T-helper 2 cell (primary cell): ENCODE measurements at places on chromosomes 7 and 10.

DNA sequence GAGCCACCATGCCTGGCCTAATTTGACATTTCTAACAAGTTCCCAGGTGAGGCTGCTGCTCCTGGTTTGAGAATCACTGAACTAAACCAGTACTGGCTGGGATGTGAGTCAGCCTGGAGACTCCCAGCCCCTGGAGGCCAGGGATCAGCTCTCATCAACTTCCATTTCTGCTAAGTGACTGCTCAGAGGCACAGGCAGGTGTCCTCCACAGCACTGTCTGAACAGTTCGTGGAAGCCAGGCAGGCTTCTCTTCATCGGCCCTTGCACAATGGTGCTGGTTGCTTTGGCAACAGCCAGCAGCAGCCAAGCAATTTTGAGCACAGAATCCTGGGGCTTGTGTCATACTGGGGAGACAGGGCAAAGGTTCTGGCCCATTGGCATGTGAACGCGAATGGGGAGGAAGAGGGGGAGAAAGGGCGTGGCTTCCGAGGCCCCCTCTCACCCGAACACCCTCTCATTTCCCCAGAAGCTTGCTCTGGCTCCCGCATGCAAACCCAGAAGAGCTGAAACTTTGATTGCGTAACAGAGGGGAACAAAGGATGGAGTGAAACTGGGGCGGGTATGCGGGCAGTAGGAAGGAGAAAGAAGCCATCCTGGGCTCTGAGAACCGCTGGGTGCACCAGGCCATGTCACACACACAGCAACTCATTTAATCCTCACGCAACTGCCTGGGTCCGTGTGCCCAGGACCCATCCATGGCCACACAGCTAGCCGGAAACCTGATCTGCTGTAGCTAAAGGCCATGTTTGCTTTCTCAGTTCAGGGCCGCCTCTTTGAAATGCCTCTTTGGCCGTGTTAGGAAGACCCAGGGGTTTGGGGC, 9.0 kb upstream of the POR start:
- DNase-seq, result no peak

- DNase-seq, result no peak
These were observed 27.7 kb upstream of the DDIT4 start for GRCh38 chr10:72245949-72246525.

DNA sequence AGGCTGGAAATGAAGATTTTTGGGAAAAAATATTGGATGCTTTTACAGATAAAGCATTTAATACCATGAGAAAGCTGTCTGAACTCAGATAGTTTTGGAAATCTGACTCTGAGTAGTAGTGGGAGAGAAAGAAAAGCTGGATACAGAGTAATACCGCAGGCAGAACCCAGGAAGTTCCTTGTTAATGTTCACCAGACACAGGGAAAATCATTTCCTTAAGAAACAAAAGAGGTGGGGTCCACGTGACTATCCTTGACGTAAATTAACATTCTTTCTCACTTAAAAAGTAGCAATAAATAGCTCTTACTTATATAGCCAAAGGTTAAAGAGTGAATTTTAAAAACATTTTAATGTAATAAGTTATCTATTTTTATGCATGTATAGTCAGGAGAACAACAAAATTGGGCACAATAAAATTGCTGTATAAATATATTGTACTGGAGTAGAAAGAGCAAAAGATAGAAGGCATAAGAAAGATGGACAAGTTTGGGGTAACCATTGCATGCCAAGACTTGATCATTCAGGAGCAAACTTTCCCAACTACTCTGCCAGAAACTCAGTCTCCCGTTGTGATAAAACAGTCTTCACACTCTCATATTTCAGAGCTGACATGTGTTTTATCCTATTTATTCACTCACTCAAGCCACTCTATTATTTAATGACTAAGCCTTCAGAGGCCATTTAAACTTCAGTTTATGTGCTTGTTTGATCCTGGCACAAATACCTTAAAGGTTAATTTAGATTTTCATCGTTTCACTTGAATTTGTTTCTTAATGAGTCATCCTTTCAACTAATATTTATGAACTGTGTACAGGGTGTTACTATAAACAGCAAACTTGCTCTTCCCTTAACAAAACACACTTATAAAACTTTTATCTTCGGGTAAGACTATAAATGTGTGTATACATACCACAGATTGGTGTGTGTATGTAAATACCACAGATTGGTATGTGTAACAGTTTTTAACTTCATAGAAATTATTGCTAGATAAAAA, 143.1 kb downstream of the GNAI1 start:
- DNase-seq, result no peak

DNA sequence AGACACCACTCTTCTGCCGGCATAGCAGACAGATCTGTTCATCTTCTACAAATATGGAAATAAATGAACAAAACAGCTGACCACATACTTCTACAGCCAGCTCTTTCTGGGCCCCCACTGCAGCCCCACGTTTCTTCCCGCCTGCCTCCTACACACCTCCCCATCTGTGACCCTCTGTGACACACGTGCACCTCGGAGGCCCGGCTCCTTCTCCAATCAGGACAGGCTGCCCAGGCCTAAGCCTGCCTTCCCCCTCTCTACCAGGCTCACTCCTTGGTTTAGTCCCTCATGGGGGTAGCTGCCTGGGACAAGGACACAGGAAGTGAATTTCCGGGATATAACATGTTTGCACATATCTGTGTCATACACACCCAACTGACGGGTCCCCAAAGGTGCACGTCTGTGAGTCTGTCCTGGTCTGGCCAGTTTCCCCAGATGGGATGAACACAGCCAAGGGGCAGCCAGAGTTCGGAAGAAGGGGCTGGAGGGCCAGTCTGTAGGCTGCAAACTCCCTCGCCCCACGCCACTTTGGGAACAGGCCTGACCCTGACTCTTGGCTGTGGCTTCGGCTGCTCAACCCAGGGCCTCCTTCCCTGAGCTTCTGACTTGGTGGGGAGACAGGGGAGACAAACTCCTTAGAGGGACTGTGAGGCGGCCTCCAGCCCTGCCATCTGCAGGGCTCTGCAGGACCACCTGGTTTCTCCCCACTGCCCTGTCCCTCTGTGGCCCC, 30.3 kb downstream of the PITRM1 start:
- no peak for DNase-seq

DNA sequence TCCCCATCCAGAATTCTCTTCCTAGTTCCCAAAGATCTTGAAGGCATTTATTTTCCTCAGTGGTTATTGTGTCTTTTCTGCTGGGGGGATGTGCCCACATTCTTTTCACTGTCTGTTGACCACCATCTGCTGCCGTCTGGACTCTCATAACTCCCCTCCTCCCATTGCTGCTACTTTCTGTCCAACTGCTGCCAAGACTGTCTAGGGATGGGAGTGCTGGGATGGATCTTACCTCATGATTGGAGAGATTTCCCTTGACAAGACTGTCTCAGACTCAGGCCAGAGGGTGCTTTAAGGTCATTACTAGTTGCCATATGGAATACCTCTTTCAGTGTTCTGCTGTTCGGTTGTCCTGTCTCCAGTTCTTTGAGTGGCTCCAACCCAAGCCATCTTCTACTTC, 141.6 kb downstream of the C1GALT1 start:
- DNase-seq, result no peak

GRCh38 chr10:32951111-32951510, 6.9 kb downstream of the ITGB1 start:
- no peak for DNase-seq

DNA sequence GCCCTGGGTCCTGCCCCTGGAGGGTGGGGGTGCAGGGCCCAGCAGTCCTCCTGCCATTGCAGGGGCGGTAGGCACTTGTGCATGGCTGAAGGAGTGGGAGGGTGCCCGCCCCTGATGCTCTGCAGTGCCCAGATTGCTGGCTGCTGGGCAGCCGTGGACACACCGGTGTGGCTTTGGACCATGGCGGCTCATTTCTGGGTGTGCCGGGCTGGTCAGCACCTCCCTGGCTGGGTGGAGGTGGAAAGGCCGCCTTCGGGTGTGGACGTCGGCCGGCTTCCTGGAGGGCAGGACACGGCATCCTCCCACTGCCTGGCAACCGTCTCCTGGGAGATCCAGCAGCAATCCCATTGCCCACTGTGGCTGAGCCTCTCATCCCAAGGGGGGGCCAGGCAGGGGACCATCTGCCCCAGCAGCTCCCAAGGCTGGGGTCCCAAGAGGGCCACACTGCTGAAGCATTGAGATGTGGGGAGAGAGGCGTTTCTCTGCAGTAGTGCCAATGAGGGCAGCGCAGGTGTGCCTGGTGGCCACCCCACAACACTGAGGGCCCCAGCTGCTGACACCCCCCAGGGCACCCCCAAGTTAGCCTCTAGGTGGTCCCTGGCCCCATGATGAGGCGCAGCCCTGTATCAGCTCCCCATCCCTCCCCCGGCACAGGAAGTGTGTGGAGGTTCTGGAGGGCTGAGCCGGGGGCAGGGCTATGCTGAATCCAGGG, 12.9 kb downstream of the TTYH3 start:
- no peak for DNase-seq

GRCh38 chr10:35784751-35785150, 142.7 kb upstream of the FZD8 start:
- DNase-seq, result no peak

DNA sequence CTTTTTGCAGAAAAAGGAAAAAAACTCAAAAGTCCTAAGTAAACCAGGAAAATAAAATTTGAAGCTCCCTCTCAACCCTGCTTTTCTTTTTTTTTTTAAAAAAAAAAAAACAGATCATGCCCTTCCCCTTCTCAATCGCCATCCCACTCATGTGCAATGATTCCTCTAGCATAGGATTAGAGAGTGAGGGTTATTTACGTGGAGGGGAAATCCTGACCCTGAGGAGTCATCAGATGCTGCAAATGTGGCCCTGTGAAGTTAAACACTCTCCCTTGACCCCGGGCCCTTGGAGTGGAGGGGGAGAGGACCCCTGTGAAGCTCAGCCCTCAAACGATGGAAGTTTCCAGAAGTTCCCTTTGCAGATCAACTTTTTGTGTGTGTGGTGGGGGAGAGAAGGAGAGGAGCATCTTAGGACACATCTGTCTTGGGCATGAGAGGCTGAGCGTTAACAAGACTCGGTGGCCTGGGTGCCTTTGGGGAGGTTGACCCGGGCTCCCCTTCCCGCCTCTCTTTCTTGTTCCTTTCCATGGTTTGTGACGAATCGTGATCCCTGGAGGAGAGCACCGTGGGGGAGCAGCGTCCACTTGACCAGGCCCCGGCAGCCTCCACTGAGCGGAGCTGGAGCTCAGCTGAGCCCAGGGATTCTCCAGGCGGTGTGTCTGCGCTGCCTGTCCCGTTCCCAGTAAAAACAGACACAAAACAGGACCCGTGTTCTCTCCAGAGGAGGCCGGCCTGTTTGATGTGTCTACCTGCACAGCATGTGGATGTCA, 1.5 kb upstream of the SHH start:
- no peak for DNase-seq

- no peak for DNase-seq
These were observed 18.4 kb downstream of the TSPAN14 start for GRCh38 chr10:80472234-80473095.

DNA sequence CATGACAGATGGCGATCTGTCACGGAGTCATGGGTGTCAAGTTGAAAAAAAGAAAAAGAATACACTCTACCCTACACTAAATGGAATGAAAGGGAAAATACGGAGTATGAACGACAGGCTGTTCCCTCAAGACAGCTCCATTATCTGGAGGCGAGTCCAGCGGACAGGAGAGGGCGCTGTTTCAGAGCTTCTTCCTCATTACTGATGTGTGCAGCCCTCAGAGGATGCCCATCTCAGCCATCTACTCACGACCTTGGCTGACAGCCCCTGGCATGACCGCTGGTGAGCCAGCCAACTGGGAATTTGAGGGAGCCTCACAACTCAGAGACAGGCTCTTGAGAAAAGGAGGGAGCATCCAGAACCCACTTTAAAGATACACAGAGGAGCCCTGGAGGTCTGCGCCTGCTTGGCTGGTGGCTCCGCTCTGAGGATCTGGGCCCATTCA, 49.6 kb upstream of the SMNDC1 start:
- DNase-seq, result peak; percentile 44

DNA sequence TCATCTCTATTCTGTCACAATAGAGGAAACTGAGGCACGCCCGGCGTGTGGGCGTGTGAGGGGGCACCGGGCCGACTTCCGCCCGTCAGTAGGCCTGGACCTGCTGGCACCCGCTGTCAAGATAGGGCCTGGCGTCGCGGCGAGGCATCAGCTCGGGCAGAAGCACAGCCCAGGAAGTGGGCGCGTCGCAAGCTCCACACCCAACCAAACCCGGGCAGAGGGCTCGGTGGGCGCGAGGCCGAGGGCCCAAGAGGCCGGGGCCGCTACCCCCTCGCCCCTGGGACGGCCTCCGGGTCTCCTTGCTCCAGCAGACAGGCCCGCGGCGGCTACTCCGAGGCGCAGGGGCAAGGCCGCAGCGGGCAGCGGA, 91.2 kb downstream of the SPAG6 start:
- peak; percentile 7 for DNase-seq

DNA sequence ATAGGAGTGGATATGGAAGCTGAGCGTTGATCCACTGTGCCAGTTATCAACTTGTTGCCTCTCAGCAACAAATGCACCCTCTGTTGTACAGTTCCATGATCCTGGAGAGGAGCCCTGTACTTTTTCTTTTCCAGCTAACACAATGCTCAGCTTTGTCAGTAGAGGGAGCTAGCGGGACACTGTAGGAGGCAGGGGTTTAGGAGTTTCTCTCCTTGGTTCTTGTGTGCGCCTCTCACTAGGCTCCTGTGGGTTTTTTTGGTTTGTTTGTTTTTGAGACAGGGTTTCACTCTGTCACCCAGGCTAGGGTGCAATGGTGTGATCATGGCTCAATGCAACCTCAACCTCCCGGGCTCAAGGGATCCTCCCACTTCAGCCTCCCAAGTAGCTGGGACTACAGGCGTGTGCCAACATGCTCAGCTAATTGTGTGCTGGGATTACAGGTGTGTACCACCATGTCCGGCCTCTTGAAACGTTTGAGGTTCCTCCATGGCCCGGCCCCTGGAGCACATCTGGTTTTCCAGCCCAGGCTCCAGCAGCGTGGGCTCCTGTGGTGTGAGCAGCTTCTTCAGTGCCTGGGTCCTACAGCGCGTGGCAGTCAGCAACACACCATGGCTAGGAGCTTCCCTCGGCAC, 12.0 kb upstream of the MARVELD1 start:
- DNase-seq, result peak; percentile 43

GRCh38 chr10:72336259-72337038, 18.3 kb downstream of the DNAJB12 start:
- DNase-seq, result no peak

GRCh38 chr7:1679326-1679965, 9.4 kb downstream of the ELFN1 start:
- no peak for DNase-seq

DNA sequence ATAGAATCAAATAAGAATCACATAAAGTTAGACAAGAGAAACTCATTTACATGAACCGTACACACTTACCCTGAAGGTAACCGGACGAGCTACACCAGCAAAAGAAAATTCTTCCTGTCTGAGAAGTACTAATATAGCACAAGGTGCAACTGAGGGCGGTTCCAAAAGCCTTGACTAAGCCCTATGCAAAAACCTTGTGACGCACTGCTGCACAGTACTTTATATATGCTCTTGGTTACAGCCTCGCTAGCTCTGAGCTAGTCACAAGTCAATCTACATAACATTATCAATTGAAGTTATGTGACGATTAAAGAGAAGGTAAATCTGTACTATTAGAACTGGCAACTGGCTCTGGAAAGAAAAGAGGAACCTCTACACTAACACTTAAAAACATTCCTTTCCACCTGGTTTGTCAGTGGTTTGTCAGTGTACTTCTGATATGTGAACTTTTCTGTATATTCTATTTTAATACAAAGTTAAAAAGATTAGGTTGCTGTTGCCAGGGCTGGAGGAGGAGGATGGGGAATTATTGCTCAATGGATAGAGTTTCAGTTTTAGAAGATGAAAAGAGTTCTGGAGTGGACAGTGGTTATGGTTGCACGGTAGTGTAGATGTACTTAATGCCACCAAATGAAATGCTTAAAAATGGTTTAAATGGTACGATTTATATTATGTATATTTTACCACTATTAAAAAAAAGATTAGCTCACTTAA, 21.6 kb downstream of the NT5C3A start:
- peak; percentile 90 for DNase-seq

- DNase-seq, result no peak
These were observed 17.1 kb downstream of the SLC26A3 start for GRCh38 chr7:107785926-107786325.
